ENCODE measurements at places on chromosomes 16 and 17.

DNA sequence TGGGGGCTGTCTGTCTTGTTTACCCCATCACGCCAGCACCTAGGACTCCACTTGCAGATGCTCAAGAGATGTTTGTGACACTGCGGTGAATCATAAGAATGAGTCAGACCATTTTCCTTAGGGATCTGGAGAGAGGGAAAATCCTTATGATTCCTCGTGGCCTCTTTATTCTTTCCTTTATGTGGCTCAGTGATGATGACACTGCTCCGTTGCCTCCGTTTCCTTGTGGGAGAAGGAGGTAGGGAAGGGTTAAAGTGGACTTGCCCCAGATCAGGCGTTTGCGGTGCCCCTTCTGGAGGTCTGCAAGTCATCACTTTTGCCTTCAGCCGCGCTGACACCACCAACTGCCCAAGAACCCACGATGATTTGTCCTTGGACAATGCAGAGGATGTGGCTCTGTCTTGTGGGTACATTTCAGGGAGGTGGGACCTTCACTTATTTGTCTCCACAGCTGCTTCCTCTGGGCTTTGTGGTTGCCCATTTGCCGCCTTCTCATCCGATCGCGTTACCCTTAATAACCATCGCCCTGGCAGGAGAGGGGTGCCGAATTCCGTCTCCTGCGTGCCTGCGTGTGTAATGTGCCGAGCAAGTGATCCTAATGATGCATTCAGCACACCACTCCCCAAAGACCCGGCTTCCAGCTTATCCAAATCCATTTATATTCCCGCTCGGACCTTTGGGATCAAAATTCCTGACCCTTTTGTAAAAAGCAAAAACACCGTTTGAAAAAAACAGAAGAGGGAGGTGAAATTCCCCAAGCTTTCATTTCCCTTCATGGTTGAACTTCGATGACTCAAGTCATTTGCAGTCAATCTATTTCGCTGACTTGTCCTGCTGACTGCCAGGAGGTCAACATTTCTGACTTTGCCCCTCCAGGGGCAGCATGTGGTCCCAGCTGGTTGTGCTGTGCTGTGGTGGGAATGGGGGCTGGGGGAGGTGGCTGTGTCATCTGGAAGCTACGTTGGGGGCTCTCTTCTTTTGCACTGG lies 87.2 kb upstream of the IRX3 start:
- DNase-seq, result peak; percentile 21

DNA sequence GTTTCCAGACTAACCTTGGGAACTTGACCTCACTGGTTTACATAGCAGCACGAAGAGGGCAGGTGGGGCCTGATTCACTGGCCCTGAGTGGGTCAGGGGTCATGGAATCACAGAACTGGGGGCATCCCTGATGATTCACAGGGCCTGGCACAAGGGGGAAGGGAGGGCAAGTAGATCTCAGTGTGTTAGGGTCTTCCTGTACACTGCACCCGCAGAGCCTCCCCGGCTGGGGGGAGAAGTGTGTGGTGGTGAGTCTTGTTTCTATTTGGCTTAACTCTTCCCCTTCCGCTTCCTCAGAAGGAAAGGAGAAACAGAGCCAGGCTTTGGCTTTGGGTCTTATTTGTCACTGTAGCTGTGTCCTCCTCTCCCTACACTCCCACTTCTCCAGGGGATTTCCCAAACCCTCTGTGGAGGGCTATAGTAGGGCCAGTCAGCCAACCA lies 3.7 kb downstream of the STARD3 start:
- no peak for DNase-seq

DNA sequence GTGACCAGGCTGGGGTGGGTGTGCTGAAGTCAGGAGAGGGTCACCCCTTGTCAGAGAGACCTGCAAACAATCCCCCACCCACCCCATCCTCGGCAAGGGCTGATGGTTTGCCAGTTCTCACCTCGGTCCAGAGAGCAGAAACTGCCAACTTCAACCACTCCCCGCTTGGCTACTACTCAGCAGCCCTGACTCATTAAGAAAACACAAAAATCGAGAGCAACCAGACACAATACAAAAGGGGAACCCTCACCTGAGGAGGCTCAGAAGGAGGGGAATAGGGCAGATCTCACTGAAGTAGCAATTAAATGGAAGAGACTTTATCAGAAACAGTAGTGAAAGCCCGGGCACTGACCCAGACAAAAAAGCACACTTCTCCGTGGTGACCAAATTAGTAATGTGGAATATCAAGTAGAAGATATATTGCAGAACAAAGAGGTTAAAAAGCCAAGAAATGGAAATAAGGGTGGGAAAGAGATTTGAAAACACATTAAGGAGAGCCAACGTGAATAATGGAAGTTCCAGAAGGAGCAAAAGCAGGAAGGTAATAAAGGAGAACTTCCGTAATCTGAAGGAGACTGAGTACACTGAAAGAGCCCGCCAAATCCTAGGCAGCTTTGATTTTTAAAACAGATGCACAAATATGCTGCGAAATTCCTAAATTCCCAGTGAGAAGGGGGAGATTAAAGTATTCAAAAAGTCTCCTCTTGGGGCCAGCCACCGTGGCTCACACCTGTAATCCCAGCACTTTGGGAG lies 23.6 kb downstream of the CENPV start:
- DNase-seq, result no peak

DNA sequence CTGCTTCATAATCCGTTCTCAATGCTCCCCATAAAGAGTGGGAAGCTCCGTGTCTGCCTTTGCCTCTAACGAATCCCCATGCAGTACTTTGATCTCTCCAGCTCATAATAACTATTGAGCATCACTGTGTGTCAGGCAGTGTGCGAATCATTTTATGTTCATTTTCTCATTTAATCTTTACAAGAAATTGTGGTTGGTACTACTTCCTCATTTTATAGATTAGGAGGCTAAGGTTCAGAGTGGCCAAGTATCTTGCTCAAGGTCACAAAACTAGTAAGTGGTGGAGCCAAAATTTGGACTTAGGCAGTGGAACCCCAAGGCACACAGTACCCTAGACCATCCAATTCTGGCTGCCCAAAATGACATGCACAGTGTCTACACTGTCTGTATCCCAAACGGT lies 44.8 kb downstream of the ABCC12 start:
- DNase-seq, result peak; percentile 43

DNA sequence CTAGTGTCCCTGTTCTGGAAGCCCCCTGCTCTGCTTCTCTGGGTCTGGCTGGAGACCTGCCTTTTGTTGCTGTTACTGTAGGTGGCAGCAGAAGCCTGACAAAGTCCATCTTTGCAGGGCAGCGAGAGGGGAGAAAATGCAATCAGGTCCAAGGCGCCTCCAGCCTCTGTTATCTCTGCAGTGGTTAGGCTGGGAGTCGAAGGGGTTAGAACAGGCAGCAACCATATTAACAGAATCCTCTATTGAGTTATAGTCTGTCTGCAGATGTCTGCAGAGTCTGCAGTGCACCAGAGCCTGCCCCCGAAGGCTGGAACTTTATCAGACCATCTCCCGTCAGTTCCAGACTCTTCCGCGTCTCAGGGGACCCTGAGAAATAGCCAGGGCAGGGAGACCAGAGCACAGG lies 404.9 kb upstream of the EEF2KMT start:
- no peak for DNase-seq

- no peak for DNase-seq
These were observed 4.3 kb upstream of the ZNF750 start for GRCh38 chr17:82843904-82844680.

GRCh38 chr16:88083582-88083981 lies 132.3 kb downstream of the BANP start:
- no peak for DNase-seq

DNA sequence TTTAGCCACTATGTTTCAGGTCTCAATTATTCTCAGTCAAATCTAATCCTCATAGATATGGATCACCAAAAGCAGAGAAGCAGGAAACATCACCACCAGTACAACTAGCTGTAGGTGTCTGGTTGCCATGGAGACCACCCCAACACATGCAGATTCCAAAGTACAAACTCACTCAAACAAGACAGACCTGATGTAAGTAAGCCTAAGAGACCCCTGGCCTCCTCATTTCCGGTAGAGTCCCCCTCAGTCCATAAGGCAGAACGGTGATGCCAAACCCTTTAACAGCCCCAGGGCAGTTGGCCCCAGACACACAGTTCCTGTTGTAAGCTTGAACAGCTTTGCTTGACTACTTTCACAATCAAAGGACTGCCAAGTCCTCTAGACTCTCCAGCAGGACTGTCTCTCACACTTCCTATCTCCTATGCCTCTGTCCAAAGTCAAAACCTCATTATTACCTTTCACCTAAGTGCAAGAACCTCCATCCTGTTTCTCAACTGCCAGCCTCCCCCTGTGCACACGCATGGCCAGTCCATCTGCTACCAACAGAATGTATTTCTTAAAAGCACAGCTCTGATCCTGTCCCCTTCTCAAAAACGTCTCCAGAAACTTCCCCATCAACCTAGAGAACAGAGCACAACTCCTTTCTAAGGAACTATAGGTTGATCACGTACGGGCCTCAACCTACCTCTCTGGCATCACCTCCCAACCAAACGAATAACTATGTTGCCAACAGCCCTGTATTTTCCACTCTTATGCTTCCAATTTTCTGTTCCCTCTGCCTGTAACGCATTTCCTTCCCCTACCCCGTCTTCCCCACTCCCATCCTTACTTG lies 23.9 kb downstream of the SLC39A11 start:
- no peak for DNase-seq

GRCh38 chr17:58333736-58334207 lies 5.2 kb upstream of the TSPOAP1 start:
- DNase-seq, result no peak

GRCh38 chr17:12592941-12593340 lies 72.7 kb upstream of the MYOCD start:
- DNase-seq, result no peak

DNA sequence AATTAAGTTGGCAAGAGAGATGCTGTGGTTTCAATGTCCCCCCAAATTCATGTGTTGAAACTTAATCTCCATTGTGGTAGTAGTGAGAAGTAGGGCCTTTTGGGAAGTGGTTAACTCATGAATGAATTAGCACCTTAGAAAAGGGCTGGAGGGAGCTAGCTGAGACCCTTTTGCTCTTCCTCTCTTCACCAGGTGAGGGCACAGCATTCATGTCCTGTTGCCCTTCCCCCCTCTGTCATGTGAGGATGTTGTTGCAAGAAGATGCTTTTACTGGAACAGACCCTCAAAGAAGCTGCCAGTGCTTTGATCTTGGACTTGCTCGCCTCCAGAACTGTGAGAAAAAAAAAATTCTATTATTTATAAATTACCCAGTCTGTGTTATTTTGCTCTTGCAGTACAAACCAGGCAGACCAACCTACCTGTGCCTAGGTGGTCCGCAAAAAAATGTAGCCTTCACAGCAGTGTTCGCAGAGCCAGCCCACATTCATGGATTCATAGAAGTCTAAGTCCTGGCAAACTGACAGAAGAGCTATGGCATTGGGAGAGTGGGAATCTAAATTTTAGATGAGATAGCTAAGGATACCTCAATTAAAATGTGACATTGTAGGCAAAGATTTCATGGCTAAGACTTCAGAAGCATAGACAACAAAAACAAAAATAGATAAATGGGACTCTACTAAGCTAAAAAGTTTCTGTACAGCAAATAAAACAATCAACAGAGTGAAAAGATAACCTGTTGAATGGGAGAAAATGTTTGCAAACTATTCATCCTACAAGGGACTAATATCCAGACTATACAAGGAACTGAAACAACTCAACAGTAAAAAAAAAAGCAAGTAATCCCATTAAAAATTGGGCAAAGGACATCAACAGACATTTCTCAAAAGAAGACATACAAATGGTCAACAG lies 32.0 kb upstream of the ABCA5 start:
- no peak for DNase-seq

DNA sequence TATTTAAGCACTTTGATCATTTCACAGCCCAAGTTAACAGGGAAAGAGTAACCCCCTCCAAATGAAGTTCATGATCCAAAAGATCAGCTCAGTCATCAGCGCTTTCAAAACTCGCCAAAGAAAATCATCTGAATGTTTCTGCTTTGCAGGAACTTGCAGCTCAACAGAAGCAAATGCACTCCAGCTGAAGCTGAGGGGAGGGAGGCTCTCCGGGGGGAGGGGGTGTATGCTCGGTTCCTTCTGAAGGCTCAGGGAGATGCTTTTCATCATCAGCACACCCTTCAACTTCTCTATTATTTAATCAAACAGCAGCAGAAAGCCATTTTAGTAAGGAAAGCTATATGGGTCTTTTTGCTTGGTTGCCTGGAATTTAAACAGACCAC lies 24.4 kb upstream of the ERN1 start:
- peak; percentile 53 for DNase-seq

DNA sequence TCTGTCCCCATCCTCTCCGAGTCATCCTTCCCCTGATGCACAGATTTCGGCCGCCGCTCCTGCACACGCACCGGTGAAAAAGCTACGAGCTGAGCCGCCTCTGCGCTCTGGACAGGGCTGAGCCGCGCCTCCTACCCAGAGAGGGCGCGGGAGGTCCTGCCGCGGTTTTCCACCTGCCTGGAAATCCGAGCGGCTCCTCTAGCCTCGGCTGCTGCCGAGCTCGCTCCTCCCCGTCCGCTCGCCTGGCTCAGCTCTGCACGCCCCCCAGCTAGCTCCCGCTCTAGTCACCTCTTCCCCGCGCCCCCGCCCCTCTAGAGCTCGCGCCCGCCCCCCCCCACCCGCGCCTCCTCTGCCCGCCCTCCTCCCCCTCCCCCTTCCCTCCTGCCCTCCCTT lies 198 bp upstream of the SHISA9 start:
- no peak for DNase-seq

DNA sequence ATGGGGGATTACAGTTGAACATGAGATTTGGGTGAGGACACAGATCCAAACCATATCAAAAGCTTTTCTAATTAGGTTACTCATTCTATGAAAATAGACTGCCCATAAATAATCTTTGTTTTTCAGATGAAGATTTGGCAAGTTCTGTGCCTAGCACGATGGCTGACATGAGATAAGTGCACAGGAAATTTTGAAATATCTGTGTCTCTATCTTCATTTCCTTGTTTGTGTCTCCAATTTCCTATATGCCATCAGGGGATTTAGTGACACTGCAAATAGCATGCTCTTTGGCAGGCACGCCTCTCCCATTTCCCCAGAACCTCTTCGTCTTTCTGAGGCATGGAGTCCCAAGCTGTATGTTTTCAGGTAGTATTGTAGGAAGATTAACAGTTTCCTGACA lies 544.6 kb downstream of the CDH13 start:
- no peak for DNase-seq

GRCh38 chr16:70681382-70682238 lies 4.2 kb downstream of the MTSS2 start:
- no peak for DNase-seq

- DNase-seq, result no peak
These were observed 721.5 kb downstream of the MAF start for GRCh38 chr16:78879011-78879410.

GRCh38 chr16:82177555-82177954 lies 7.5 kb upstream of the MPHOSPH6 start:
- no peak for DNase-seq

DNA sequence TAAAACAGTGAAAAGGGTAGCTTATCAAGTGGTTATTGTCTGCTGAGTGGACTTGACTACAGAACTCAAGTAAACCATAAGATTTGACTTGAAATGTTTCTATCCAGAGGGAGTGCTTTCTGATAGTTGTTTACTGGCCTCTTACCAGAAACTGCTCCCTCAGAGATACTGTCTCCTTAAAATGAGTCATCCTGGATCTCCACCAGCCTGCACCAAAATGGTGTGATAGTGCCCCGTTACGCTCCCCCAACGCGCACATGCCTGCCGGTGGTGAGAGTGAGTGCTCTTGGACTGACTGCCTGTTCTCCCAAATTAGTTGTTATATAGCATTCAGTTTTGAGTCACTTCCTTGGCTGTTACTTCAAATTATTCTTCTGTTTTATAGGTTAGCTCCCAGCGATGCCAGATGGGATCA lies 22.9 kb downstream of the PRCD start:
- no peak for DNase-seq

Measured in Kasumi-1 (cell line).